K562 (cell line): ENCODE measurements at places on chromosomes 3 and 15. TPM values are rescaled to one million over a fixed set of nuclear protein-coding genes. Genes with fewer than 3 reads are reported as not detected.

FBXW12 gene
- total RNA-seq: not detected in 2 replicates

CD200R1L gene
- total RNA-seq: not detected in 2 replicates

TUSC7 gene
- not detected in 2 replicates for total RNA-seq

RBPMS2 gene
- 2.6 and 2.7 TPM in 2 replicates for total RNA-seq

TTLL13 gene
- 0.11 and 0.36 TPM in 2 replicates for total RNA-seq
